ENCODE measurements at places on chromosomes 16 and 17. TPM values are rescaled to one million over a fixed set of nuclear protein-coding genes. Genes with fewer than 3 reads are reported as not detected.

- DNase-seq, result peak; percentile 63
Observed at GRCh38 chr17:65345261-65346005, 208.3 kb downstream of the RGS9 start.

Gene CCL7
- total RNA-seq, result 0.68 TPM

Gene ABI3
- total RNA-seq, result 0.24 TPM

Gene SERPINF2
- 0.24 TPM for total RNA-seq

Gene ACSM2A
- not detected for total RNA-seq

Data from RPMI7951 (cell line).